ENCODE measurements at places on chromosomes 7 and 10.
A peak's percentile ranks its signal among the peaks of the same experiment; 100 is the strongest.

DNA sequence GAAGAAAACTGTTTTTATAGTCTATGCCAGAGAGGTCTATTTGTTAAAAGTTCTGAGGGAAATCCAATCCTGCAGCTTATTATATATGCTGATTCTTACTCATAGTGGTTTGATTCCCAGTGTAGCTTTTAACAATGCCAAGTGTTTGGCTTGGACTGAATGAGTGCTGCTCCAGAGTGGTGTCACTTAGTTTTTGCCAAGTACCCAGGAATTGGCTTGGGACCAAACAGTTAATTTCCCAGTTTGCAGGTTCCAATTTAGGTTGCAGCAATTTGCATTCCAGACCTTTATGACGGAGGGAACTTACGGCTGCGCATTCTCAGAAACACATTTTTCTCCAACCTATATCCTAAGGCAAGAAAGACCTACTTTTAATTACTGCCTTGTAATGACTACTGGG is 32.4 kb downstream of the NSUN6 start:
- no peak for DNase-seq

- DNase-seq: no peak
These were observed 3.8 kb upstream of the NRCAM start for GRCh38 chr7:108459922-108460551.

GRCh38 chr10:100267239-100268104 is at the start of gene CWF19L1:
Gene CWF19L1 (minus strand): TSS chr10:100267638. CDS start chr10:100267593, 45 bp downstream.
- peak; percentile 89 for DNase-seq

- no peak for DNase-seq
These were observed 68.4 kb downstream of the CDC123 start for GRCh38 chr10:12264204-12264940.

- DNase-seq: no peak
These were observed 32.5 kb downstream of the COL1A2 start for GRCh38 chr7:94426980-94427875.

GRCh38 chr10:102102421-102102820 is 17.7 kb downstream of the LDB1 start:
- no peak for DNase-seq

GRCh38 chr7:139566075-139566474 is 42.6 kb downstream of the CLEC2L start:
- no peak for DNase-seq

- DNase-seq: no peak
These were observed 14.5 kb downstream of the PDGFA start for GRCh38 chr7:505171-505570.

- no peak for DNase-seq
These were observed 266.9 kb upstream of the KLF14 start for GRCh38 chr7:131000873-131001272.
